ENCODE measurements at places on chromosomes 7 and 10. TPM values are rescaled to one million over a fixed set of nuclear protein-coding genes. Genes with fewer than 3 reads are reported as not detected.

AP5Z1 gene
- 30.7 TPM for total RNA-seq

NYAP1 gene
- 1.3 TPM for total RNA-seq

HPS6 gene
- total RNA-seq = 15.0 TPM

RBP3 gene
- not detected for total RNA-seq

ZNF12 gene
- 23.5 TPM for total RNA-seq

C10orf67 gene
- total RNA-seq = not detected

SLC26A5 gene
- total RNA-seq = 0.78 TPM

NUDT13 gene
- total RNA-seq = 1.1 TPM

PLEKHS1 gene
- 0.21 TPM for total RNA-seq

FAM237B gene
- not detected for total RNA-seq

GSTO2 gene
- 3.5 TPM for total RNA-seq

NPSR1 gene
- total RNA-seq = not detected

DOCK4 gene
- 94.3 TPM for total RNA-seq

DNA sequence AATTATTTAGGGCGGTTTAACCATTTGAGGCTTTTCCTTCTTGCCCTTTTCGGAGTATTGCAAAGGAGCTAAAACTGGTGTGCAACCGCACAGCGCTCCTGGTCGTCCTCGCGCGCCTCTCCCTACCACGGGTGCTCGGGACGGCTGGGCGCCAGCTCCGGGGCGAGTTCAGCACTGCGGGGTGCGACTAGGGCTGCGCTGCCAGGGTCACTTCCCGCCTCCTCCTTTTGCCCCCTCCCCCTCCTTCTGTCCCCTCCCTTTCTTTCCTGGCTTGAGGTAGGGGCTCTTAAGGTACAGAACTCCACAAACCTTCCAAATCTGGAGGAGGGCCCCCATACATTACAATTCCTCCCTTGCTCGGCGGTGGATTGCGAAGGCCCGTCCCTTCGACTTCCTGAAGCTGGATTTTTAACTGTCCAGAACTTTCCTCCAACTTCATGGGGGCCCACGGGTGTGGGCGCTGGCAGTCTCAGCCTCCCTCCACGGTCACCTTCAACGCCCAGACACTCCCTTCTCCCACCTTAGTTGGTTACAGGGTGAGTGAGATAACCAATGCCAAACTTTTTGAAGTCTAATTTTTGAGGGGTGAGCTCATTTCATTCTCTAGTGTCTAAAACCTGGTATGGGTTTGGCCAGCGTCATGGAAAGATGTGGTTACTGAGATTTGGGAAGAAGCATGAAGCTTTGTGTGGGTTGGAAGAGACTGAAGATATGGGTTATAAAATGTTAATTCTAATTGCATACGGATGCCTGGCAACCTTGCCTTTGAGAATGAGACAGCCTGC, 3.1 kb downstream of the FZD1 start:
- H3K27me3 ChIP-seq = no peaks in the 10 kb centered on the region
- H3K4me3 ChIP-seq = peak overlapping the region; percentile 86
- no peaks in the 10 kb centered on the region for H3K36me3 ChIP-seq
- peak overlapping the region; percentile 64 for H3K27ac ChIP-seq
- DNase-seq = peak; percentile 79
- H3K4me1 ChIP-seq = no peaks in the 10 kb centered on the region

DNA sequence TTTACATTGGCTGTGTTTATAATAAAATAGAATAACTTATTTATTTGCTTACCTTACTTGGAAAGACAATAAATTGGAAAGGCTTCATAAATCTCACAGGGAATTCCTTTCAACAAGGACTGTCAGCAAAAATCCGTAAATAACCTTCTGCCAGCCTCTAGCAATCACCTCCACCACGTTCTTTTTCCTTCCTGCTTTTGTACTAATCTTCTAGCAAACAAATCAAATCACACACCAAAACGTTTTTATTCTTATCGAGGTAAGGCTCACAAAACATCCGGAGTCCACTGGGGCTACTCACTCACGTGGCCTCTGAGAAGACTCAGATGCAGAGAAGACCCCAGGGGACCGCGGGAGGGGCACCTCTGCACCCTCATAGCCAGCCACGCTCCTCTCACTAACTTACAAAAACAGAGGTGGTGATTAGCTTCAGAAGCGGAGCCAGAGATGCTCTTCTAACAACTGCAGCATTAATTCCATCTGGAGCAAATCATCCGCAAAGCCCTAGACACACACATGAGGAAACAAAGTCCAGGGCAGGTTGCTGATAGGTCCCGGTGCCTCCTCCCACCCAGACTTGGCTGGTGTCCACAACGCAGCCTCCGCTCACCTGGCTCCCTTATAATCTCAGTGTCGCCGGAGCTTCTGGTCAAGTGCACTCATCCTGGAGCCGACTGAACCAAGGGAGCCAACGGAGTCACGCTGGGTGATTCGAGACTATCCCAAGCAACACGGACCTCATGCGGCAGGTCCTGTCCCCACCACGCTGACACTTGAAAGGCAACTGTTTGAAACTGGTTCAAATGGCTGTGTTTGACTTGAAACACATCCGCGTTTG, 22.5 kb downstream of the CTBP2 start:
- no peaks in the 10 kb centered on the region for H3K36me3 ChIP-seq
- DNase-seq = peak; percentile 65
- H3K4me1 ChIP-seq = no peaks in the 10 kb centered on the region
- no peak overlapping the region for H3K4me3 ChIP-seq
- H3K27me3 ChIP-seq = no peaks in the 10 kb centered on the region
- no peak overlapping the region for H3K27ac ChIP-seq

- H3K4me1 ChIP-seq = no peaks in the 10 kb centered on the region
- no peaks in the 10 kb centered on the region for H3K36me3 ChIP-seq
- H3K27me3 ChIP-seq = no peaks in the 10 kb centered on the region
- H3K4me3 ChIP-seq = no peak overlapping the region
- DNase-seq = no peak
- no peak overlapping the region for H3K27ac ChIP-seq
These were observed 155.5 kb upstream of the IGFBP3 start for GRCh38 chr7:46076527-46076926.

- no peaks in the 10 kb centered on the region for H3K36me3 ChIP-seq
- no peaks in the 10 kb centered on the region for H3K27me3 ChIP-seq
- H3K4me3 ChIP-seq = no peak overlapping the region
These were observed 59.6 kb downstream of the SH3PXD2A start for GRCh38 chr10:103795634-103796270.

- no peaks in the 10 kb centered on the region for H3K36me3 ChIP-seq
- no peak overlapping the region for H3K4me3 ChIP-seq
- H3K27ac ChIP-seq = no peak overlapping the region
- no peaks in the 10 kb centered on the region for H3K4me1 ChIP-seq
- H3K27me3 ChIP-seq = no peaks in the 10 kb centered on the region
These were observed 27.3 kb upstream of the CADPS2 start for GRCh38 chr7:122913608-122914007.

- no peak overlapping the region for H3K4me3 ChIP-seq
- no peaks in the 10 kb centered on the region for H3K36me3 ChIP-seq
- H3K27me3 ChIP-seq = no peaks in the 10 kb centered on the region
- H3K27ac ChIP-seq = no peak overlapping the region
These were observed 37.7 kb downstream of the CNPY1 start for GRCh38 chr7:155508376-155509358.

- no peak overlapping the region for H3K27ac ChIP-seq
- H3K36me3 ChIP-seq = no peaks in the 10 kb centered on the region
- H3K4me3 ChIP-seq = no peak overlapping the region
- H3K4me1 ChIP-seq = peaks cover 2% of the 10 kb centered on the region
- no peak for DNase-seq
These were observed 9.3 kb downstream of the TCF7L2 start for GRCh38 chr10:112959207-112959838.

DNA sequence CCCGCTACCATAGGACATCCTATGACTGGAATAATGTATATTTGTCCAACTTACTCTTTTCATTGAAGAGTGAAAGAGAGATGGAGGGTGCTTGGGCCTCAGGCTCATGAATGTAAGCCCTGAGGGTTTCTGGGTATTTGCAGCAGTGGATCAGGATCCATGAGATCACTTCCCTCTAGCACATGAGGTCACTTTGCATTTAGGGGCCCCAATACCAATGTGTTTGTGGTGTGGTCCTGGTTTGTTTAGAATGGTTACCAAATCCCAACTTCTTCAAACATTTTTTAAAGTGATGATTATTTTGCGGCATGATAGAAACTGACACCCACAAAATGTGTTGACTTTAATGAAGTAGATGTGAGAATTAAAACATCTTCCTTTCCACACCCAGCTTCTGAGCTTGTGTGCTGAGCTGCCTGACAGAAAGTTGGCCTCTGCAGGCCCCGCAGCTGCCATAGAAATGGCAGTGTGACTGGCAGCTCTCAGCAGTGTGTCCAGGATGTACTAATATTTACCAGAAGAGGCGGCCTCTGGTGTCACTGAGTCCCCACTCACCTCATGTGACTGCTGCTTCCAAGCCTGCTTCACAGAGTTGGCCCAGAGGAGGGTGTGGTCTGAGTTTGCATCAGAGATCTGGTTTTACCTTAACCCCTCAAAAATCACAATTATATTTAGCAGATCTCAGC, 447.6 kb upstream of the NPVF start:
- no peaks in the 10 kb centered on the region for H3K27me3 ChIP-seq
- no peak for DNase-seq
- no peaks in the 10 kb centered on the region for H3K4me1 ChIP-seq
- no peaks in the 10 kb centered on the region for H3K36me3 ChIP-seq

DNA sequence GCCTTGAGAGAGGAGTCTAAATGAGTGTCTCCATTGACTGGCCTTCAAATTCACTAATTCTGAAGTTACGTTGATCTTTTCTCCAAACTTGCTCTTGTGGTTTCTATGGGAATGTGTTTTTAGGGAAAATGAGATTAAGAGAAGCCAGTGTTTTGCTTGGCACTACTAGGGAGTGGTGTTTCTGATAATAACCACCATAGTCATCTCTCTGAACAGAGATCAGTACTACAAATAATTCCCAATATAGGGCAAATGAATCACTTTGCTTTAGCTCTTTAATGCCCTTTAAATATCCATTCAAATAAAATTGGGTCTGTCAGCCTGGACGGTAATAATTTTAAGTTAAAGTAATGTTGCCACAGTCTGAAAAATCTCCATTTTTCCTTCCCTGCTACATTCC, 90.8 kb downstream of the NRF1 start:
- no peaks in the 10 kb centered on the region for H3K27me3 ChIP-seq
- peaks cover 2% of the 10 kb centered on the region for H3K4me1 ChIP-seq
- H3K4me3 ChIP-seq = no peak overlapping the region
- no peaks in the 10 kb centered on the region for H3K36me3 ChIP-seq
- no peak overlapping the region for H3K27ac ChIP-seq

DNA sequence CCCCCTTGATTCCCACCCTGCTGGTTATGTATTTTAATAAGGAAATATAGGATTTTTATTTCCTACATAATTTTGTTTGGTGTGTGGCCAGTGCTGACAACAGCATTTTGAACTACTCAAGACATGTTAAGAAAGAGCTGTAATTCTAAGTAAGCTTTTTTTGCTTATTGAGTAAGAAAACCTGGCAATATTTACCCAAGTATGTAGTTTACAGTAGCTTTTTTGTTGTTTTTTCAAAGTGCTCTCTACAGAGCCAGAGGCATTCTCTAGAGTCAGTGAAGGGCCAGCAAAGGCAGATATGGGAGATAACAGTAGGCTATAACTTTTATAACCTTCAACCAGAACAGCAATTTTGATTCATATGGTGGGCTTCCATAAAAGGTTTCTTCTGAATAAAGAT, 63.2 kb upstream of the TMEM168 start:
- H3K4me1 ChIP-seq = no peaks in the 10 kb centered on the region
- no peak overlapping the region for H3K27ac ChIP-seq
- no peaks in the 10 kb centered on the region for H3K27me3 ChIP-seq

DNA sequence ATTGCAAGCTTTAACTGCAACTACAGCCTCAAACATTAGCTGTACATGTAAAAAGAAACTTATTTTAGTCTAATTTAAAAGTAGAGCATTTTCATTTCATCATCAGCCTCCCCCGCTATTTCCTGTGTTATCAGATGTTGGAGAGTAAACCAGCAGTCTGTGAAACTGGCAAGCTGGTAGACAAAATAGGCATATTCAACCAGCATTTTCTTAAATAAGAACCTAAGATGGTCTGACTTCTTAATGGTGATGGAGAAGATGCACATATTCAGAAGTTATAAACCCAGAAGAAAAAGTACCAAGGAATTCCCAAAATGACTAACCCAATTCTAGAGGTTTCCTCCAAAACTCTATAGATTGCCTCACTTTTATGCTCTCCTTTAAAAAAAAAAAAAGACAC, 24.9 kb downstream of the PIK3AP1 start:
- no peaks in the 10 kb centered on the region for H3K27me3 ChIP-seq
- no peaks in the 10 kb centered on the region for H3K4me1 ChIP-seq
- no peak for DNase-seq
- no peaks in the 10 kb centered on the region for H3K36me3 ChIP-seq

GRCh38 chr7:101232141-101232850, 5.3 kb downstream of the CLDN15 start:
- no peaks in the 10 kb centered on the region for H3K36me3 ChIP-seq
- H3K27ac ChIP-seq = no peak overlapping the region
- DNase-seq = no peak
- no peaks in the 10 kb centered on the region for H3K27me3 ChIP-seq

- DNase-seq = no peak
- H3K4me1 ChIP-seq = no peaks in the 10 kb centered on the region
- H3K36me3 ChIP-seq = no peaks in the 10 kb centered on the region
- H3K27ac ChIP-seq = no peak overlapping the region
- no peaks in the 10 kb centered on the region for H3K27me3 ChIP-seq
- H3K4me3 ChIP-seq = no peak overlapping the region
These were observed 112.6 kb downstream of the PTPRZ1 start for GRCh38 chr7:121985476-121986030.

DNA sequence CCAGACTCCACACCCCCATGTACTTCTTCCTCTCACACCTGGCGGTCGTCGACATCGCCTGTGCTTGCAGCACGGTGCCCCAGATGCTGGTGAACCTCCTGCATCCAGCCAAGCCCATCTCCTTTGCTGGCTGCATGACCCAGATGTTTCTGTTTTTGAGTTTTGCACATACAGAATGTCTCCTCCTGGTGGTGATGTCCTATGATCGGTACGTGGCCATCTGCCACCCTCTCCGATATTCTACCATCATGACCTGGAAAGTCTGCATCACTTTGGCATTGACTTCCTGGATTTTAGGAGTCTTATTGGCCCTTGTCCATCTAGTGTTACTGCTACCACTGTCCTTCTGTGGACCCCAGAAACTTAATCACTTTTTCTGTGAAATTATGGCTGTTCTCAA, 4.8 kb downstream of the OR2A25 start:
- H3K4me3 ChIP-seq = no peak overlapping the region
- no peaks in the 10 kb centered on the region for H3K27me3 ChIP-seq
- no peak for DNase-seq

DNA sequence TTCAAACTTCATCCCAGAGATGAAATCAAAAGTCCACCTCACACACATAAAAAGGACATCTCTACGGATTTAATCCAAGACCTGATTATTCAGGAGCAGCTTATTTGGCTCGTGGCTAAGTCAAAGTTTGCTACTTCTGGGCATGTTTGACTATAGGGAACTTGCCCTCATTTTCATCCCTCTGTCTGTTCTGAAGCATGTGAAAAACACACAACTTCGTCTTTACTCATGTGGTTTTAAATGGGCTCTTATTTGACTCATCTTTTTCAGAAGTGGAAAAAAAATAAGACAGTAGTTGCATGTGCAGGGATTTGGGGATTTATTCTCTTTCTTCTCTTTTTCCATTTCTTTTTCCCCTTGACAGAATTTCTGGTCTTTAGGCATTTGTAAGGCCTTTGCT, 295.9 kb downstream of the TFEC start:
- H3K4me1 ChIP-seq = no peaks in the 10 kb centered on the region
- no peak overlapping the region for H3K27ac ChIP-seq
- H3K27me3 ChIP-seq = no peaks in the 10 kb centered on the region
- no peak overlapping the region for H3K4me3 ChIP-seq

GRCh38 chr10:31025142-31025541, 6.5 kb downstream of the ZNF438 start:
- no peak for DNase-seq
- no peak overlapping the region for H3K4me3 ChIP-seq
- no peak overlapping the region for H3K27ac ChIP-seq
- peaks cover 6% of the 10 kb centered on the region for H3K4me1 ChIP-seq
- no peaks in the 10 kb centered on the region for H3K27me3 ChIP-seq
